Stomach (tissue), 19 donors: ENCODE measurements at places on chromosomes 2 and 18. TPM values are rescaled to one million over a fixed set of nuclear protein-coding genes. Genes with fewer than 3 reads are reported as not detected.

- DNase-seq: no peak
These were observed 1.8 kb upstream of the CHAC2 start for GRCh38 chr2:53765767-53766166.

GRCh38 chr2:16105669-16106281 is 165.4 kb downstream of the MYCN start:
- DNase-seq: peak; percentile 30

DNA sequence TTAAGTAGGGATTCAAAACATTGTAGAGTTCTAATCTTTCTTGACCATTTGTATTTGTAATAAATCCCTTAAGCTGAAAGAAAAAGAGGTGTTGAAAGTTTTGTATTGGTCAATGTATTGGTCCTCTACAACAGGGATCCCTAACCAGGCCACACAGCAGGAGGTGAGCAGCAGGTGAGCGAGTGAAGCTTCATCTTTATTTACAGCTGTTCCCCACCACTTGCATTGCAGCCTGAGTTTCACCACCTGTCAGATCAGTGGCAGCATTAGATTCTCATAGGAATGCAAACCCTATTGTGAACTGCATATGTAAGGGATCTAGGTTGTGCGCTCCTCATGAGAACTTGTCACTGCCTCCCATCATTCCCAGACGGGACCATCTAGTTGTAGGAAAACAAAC is 715.7 kb upstream of the NXPH2 start:
- no peak for DNase-seq

DNA sequence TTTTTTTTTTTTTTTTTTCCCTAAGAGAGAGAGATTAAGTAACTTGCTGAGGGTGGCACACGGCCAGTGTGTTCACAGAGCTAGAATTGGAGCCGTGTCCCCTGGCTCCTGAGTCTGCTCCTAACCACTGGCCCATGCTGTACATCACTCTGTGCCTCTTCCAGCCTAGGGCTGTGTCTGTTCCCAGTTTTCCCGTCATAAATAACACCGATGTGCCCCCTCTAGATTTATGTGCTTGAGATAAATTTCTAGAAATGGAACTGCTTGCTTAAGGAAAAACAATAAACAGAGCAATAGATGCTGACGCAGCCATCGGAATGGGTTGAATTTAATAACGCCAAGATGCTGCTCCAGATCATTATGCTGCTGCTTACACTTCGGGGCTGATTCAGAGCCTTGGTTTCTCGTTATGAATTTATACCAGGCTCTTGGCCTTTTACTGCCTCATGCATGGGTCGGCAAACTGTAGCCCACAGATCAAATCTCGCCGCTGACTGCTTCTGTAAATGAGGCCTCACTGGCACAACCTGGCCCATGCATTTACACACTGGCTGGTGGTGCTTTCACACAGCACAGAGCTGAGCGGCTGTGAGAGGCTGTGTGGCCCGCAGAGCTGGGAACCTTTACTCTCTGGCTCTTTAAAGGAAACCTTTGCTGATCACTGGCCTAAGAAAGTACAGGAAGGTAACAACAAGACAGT is 58.1 kb downstream of the NDUFA10 start:
- peak; percentile 55 for DNase-seq

DNA sequence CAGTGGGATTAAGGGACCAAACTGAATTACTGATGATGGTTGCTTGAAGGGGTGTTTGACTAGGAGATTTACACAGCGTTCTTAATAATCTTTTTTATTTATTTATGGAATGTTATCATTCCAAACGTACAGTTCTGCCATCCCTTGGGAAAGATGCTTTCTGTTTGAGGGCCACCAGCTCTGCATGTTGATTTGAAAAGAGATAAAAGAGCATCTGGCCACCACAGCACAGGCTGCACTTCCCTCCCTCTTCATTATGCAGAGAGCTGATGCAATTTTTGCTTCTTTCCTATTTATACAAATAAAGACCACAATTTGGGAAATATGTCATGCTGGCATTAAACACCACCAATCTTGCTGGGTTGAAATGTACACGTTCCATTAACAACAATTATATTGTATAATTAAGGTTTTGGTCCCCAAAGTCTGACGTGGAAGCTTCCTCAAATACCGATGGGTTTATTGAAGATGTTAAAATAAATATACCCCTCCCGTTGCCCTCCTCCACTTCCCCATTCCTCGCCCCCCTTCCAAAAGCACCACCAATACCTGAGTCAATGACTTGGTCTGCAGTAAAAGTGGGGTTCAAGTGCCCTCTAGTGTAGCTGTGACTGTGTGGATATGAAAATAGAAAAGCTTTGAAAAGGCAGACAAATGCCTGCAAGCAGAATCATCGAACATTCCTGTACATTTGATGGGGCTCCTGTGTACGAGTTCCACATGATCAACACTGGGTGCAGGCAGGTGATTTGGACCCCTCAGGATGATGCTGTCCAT is 211.9 kb downstream of the HRH4 start:
- DNase-seq: peak; percentile 13

DNA sequence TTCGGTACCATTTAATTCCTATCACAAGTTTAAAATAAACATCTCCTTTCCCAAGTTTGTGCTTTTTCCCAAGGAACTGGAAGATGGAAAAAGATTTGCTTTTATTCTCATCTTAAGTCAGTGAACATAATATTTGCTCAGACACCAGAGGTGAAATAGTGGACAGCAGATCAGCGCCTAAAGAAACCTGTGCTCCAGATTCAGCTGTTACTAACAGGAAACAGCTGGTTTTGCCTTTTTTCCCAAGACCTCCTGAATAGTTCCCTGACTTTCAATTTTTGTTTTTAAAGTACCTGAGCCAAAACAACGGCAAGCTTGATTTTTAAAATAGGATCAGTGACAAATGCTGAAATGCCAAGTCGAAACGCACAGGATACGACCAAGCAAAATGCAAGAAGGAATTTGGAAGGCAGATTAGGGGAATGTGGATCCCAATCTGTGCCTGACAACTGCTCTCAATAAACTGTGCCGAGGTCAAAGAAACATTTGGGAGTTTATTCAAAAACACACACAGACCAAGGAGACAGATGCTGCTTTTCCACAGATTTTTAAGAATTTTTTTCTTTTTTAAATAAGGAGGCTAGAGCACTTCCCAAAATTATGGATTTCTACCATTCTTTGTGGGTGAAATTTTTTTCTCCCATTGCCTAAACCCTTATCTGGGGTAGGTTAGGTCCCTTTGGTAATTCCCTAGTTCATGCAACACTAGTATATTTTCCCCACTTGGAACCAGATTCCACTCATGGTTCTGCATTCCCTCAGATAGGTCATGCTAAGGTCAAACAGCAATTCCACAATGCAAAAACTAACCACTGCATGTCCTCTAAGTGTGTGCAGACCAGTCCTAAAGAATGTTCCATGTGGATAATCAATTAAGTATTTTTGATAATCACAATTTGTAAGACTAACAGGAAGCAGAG is 121.5 kb upstream of the PDE1A start:
- no peak for DNase-seq

DNA sequence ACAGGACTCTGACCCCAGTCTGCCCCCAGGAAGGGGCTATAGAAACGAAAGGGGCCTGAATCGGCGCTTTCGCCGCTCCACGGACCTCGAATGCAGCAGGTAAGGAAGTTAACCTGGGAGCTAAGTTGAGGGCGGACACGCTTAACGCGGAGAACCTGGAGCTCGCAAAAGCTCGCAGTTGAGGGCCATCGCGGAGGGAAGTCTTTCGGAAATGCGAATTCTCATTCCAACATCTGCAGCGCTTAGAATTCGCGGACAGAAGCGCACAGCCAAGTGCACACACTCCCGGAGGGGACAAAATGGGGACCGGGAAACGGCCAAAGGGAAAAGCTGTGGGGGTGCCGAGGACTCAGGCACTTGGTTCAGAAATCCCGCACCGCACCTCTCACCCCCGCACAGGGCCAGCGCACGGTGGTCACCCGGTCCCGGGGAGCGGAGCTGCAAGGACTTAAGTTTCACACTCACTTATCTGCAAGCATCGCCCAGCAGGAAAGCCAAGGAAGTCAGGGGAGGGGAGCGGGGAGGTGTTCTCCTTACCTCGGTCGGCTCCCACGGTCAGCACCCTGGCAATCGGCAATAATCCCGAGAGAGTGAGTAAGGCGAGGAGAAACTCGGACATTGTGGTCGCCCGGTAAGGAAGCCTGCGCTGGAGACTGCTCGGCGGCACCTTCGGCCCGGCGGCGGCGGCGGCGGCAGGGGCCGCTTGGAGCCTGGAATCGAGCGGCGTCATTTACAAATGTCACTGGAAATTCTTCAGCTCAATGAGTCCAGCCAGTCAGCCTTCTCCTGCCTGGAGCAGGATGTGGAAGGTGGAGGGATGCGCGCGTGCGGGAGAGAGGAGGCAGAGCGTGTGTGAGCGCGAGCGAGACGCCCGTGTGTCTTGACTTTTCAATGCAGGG is 456 bp downstream of the LRP1B start:
- peak; percentile 92 for DNase-seq

DNA sequence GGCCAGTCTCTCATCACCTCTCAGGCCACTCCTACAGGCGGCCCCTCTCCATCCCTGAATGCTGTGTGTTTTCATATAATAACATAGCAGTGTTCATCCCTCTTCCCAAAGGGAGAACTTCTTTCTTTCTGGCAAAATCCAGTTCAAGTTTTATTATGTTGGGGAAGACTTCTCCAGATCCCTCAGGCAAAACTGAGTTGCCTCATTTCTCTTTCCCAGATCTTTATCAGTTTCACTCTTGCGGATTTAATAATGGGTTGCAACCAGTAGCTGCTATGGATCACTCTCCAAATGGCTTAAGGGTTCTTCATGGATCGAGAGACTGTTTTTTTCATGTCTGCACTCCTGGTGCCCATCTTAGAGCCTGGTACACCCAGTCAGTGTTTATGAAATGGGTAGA is 129.9 kb downstream of the FHOD3 start:
- DNase-seq: no peak

DNA sequence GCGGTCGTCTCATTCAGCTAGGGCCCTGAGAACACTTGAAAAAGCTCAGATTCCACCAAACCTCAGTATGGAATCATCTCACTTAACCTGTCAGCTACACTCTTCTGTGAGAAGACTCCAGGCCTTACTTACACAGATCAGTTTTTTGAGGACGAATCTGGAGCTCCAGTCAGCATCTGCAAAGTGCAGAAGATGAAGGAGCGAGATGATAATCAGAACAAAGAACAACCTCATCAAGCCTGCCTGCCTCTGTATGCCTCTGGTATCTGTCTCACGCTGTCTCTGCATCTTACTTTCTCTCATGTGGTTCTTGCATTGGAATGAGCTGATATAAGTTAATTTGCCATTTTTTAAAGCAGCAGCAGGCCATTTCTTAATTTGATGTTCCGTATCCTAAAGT is 444.1 kb upstream of the LRATD1 start:
- no peak for DNase-seq

- no peak for DNase-seq
These were observed 239.5 kb downstream of the L3MBTL4 start for GRCh38 chr18:6174983-6175745.

DNA sequence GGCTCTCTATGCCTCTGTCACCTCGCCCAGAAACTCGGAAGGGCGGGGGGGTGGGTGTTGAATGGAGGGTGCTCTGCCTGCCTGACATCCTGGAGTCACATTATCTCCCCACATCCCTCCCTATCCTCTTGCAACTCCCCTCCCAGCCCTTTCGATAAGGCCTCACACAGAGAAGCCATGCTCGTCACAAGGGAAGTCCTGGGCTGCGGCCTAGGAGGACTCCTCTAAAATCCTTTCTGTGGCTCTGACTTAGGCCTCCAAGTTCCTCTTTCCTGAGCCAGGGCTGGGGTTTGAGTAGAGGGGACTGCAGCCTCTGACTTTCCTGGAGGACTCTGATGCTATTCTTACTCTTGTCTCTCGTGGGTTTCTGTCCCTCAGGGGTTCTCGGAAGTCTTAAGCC is 75.0 kb upstream of the PKDCC start:
- no peak for DNase-seq

DNA sequence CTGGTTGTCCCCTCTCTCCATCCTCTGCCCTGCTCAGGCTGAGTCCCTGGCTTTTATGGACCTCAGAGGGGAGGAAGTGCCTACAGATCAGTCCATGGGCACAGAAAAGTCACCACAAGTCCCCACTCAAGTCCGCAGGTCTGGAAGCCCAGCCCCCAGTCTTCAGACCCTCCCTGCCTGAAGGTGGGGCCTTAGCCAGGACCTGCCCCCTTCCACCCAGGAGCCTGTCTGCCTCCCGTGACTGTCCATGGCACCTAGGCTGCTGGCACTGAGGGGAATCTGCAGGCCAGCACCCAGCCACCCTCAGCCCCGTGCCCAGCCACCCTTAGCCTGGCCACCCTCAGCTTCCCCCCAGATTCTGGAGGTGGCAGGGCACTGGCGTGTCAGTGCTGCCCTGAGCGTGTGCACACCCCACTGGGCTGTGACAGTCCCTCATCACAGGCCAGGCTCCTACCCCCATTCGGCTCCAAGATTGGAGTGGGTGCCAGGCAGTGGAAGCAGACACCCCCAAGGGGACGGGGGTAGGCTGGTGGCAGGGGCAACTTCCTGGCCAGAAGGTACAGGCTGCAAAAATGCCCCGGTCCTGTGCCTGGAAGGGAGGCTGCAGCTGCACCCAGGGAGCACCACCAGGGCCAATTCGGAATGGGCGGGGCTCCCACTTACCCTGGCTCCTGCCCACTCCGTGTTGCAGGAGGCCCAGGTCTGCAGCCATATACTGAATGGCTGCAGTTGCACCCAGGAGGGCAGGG is 154.7 kb upstream of the RMP24 start:
- DNase-seq: no peak

Gene TMEM163
- 13.4 TPM for total RNA-seq

Gene CTAGE1
- not detected for total RNA-seq

Gene MFF
- 174 TPM for total RNA-seq
